Activated naive CD8-positive, alpha-beta T cell treated with anti-CD3 and anti-CD28 coated beads for 36 hours (primary cell): ENCODE measurements at places on chromosomes 4 and X. TPM values are rescaled to one million over a fixed set of nuclear protein-coding genes. Genes with fewer than 3 reads are reported as not detected.

DNA sequence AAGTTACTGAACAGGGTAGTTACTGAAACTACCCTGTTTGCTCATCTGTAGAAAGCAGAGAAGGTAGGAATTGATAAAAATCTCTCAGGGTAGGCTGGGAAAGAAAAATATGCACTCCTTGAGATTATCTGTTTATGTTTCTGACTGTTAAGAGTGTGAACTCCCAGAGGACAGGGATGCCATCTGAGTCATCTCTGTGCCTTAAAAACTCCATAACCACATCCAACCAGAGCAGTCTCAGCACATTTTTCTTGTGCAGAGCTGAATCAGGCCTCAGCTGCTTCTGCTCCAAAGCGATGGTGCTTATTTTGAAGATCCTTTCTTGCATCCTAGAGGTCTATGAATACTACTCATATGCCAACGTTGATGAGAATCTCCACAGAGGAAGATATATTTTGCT lies 9.9 kb downstream of the CENPVL3 start:
- no peak for DNase-seq

DNA sequence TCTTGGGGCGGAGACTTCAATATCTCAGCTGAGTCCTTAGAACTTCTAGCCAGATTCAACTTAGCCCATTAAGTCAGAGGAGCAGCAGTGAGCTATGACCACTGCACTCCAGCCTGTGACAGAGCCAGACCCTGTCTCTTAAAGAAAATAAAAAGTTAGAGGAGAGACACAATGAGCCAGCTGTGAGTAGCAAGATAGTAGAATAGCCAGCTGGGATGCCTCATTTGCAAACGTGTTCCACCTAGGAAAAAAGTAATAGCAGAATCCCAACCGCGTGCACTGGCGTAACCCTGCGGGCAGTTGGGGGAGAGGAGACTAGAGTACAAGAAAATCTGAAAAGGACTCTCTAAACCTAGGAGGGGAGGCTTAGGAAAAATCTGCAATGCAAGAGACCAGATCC lies 133.2 kb upstream of the ANXA3 start:
- DNase-seq: no peak

GRCh38 chrX:130330146-130330545 lies 9.6 kb upstream of the SLC25A14 start:
- no peak for DNase-seq

Gene XAGE1A
- total RNA-seq: not detected
